Fibroblast of skin of left quadriceps (primary cell): ENCODE measurements at places on chromosomes 4 and X.

DNA sequence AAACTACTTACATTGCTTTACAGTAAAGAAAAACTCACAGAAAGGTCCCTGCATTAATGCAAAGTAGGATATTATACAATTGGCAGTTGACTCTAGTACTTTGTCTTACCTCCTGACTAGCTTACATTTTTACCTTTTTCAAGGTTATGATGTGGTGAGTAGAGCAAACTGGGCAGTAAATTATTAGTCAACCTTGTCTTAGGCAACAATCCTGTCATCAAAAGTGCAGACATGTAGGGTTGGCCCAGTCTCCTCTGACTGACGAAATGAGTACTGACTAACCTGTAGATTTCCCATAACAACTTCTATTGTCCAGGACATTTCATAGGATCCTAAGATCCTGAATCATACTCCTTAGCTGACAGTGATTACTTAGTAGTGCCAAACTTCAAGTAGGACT is 142.0 kb upstream of the NUDT6 start:
- DNase-seq: no peak

DNA sequence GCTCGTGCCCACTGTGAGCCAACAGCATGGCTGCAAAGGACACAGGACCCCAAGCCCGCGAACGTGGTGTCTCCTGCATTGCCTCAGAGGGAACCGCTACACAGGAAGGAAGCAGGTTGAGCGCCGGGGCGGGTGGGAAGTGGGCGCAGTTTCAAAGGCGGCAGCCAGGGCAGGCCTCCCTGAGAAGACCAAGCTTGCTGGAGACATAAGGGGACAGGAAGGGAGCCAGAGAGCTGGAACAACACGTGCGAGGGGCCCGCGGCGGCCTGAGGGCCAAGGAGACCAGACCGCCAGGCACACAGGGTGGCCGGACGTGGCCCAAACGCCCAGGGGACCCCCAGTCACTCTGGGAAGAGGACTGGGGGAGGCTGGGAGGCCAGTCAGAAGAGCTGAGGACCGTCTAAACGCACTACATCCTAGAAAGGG is 32.0 kb downstream of the CTBP1 start:
- DNase-seq: no peak

DNA sequence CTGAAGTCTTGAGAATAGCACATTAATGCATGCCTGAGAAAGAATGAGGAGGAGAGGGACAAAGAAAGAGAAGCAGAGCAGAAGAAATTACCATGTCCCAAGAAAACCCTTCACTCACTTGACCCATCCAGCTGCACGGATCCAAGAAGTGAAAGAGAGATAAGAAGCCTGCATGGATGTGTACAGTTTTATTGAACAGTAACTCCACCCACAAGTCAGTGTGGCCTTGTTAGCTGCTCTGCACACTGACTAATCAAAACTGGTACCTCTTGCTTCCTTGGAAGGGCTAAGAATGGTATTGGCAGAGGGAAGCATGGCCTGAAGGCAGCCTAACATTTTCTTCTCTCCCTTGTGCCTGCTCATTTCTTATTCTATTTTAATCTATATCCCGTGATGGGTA is 163.9 kb downstream of the SLC7A11 start:
- DNase-seq: no peak

DNA sequence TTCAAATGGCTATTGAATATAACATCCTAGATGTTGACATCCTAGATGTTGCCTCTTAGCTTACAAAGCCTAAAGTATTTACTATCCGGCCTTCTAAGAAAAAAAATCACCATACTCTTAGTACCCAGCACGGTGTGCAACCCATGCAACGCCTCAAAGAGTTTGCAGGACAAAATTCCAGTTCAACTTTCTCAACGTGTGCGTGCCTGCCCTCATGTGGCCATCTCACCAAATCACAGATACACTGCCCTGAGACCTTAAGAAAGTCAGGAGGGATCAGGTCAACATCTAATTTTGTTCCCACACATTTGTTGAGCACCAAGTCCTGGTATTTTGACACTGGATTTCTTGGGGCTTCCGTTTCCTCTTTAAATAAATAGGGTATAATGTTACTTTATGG is 68.3 kb downstream of the CRMP1 start:
- DNase-seq: peak; percentile 7

- no peak for DNase-seq
Observed at GRCh38 chrX:72105436-72105835, 26.3 kb downstream of the RTL5 start.

- DNase-seq: no peak
Observed at GRCh38 chr4:42150653-42151567, 1.5 kb downstream of the BEND4 start.

- DNase-seq: no peak
Observed at GRCh38 chr4:2400841-2401609, 17.4 kb downstream of the ZFYVE28 start.

GRCh38 chrX:40050532-40050931 is 47.2 kb downstream of the BCOR start:
- DNase-seq: no peak

DNA sequence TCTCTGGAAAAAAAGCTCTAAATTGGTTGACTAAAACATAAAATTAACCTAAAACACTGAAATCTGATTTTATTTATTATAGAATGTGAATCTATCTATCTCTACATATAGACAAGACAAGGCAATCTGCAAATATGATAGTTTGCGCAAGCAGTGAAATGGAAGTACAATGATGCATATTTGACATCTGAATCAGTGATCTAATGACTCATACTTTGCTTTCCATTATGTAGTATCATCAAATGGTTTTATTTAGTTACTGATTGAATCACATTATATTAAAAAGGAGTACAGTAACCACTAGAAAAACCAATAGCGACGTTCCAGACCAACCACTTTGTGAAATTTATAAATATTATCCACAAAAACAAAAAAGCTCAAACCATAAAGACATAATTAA is 1969.3 kb downstream of the PCDH7 start:
- DNase-seq: no peak

DNA sequence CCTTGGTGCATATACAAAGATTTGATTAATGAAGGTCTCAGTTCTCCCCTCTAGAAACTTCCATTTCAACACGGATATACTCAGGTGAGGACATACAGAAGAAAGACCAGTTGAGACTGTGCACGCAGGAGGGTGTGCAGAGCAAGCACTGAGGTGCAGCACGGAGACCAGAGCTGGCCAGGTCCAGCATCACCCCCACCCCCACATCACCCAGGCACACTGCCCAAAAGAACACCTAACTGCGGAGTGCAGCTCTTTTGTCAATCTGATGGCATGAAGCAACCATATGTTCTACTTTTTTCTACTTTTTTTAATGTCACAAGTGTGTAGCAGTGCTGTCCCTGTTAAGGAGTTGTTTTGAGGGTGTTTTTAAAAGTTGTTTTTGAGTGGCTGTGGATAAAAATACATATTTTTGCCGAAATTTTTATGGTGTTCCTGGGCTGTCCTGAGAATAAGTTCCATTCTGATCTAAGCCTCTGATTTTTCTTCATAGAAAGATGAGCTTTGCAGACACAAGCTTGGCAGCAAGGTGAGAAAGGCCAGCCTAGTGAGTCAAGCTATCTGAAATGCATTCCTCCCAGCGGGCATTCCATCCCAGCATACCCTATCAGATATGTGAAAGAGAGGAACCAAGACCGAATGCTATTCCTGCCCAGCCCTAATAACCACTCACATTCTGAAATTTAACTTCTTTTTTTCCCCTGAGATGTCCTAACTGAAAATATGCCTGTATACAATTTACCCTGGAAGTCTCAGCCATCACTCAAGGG is 173.7 kb downstream of the PTTG2 start:
- DNase-seq: no peak

DNA sequence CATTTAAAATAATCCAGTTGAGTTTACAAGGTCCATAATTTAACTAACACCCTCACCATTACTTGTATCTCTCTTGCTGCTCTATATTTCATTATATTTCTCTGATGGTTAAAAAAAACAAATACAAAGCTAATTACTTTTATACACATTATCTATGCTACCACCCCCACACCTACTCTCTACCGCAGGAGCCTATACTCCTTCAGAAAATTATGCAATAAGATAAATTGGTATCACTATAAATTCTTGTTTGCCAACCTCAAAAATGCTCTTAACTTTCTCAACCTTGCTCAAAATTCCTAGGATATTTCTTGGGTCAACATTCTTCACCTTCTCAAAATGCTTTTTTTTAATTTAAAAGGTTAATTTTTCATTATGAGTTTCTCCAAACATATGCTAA is 282.7 kb downstream of the KCTD8 start:
- DNase-seq: no peak

DNA sequence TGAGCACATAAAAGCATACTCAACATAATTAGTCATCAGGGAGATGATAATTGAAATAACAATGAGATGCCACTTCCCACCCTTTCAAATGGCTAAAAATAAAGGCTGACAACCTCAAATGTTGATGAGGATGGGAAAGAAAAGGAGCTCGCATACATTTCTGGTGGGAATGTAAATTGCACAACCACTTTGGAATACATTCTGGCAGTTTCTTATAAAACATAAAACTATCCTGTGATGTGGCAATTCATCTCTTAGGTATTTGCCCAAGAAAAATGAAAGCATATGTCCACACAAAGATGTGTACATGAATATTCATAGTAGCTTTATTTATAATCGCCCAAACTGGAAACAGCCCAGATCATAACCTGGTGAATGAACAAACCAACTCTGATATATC is 687 bp upstream of the ZNF275 start:
- DNase-seq: peak; percentile 59

GRCh38 chrX:124338733-124339514 is 6.5 kb downstream of the TEX13D start:
- no peak for DNase-seq

GRCh38 chr4:145098675-145099037 is 545 bp downstream of the ABCE1 start:
- peak; percentile 12 for DNase-seq

DNA sequence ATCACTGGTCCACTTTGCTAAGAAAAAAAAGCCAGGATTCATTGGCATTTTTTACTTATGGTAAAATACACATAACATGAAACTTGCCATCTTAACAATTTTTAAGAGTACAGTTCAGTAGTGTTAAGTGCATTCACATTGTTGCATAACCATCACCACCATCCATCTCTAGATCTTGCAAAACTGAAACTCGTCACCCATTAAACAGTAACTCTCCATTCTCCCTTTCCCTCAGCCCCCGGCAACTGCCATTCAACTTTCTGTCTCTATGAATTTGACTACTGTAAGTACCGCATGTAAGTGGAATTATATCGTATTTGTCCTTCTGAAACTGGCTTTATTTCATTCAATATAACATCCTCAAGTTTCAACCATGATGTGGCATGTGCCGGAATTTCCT is 56.3 kb upstream of the LNX1 start:
- no peak for DNase-seq
